ENCODE measurements at places on chromosomes 3 and 15. TPM values are rescaled to one million over a fixed set of nuclear protein-coding genes. Genes with fewer than 3 reads are reported as not detected.

The SCG3 gene
- not detected for total RNA-seq

The DNAJC17 gene
- total RNA-seq: 27.7 TPM

The RETNLB gene
- total RNA-seq: not detected

The CSTA gene
- 1.3 TPM for total RNA-seq

GRCh38 chr3:197234947-197235914 lies 63.2 kb downstream of the DLG1 start:
- DNase-seq: no peak

GRCh38 chr3:114332342-114333179 lies 38.7 kb downstream of the TIGIT start:
- no peak for DNase-seq

DNA sequence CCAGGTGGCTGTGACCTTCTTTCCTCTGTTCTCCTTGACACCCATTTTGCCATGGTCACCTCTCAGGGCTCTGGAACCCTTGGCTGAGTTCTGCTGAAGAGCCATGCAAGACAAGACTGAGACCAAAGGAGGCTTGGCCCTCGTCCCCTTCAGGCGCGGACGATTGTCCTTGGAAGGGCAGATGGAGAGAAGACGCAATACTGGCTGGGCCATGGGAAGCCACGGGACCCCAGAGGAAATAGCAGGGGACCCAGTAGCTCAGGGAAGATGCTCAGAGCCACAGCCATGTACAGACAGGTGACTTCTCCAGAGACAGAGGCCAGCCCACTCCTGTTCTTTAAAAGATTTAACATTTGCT lies 125.6 kb downstream of the SMAD6 start:
- DNase-seq: no peak

- no peak for DNase-seq
Measured at GRCh38 chr3:114114719-114115118, 58.2 kb downstream of the QTRT2 start.

GRCh38 chr3:193014902-193015301 lies 97.2 kb upstream of the MB21D2 start:
- DNase-seq: no peak

- no peak for DNase-seq
Measured at GRCh38 chr15:42027521-42027920, 6.7 kb upstream of the PLA2G4E start.

GRCh38 chr3:47536221-47536891 lies 22.8 kb upstream of the ELP6 start:
- DNase-seq: no peak

DNA sequence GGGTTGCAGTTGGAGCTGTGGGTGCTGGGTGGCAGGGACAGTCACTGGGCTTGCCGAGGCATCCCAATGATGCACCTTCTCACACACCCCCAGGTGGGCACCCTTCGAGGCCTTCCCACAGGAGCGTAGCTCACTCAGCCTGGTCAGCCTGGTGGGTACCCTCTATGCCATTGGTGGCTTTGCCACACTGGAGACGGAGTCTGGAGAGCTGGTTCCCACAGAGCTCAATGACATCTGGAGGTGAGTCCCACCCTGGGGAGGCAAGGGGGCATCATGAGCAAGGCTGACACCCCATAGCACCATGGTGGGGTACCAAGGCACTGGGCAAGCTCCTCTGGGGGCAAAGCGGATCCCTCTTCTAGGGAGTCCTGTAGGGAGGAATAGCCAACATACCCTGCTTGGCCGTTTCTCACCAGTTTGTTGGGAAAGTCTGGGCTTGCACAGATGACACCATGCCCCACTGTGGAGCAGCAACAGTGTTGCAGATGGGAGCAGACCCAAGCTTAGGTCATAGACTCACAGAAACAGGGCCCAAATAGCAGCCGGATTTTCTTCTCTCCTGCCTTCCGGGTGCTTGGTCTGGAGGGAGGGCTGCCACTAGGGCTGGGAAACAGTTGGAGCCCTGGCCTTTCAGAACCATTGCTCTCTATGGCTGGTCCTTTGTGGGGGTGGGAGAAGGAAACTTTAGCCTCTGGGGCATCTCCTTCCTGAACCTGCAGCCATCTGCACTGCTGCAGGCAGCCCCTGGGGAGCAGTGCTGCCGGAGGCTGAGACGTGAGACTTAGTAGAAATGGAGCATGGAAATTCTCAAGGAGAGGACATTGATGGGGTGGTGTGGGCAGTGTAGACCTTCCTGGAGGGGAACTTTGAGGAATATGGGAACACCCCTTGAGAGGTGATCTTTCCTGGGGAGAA lies 5.7 kb downstream of the KLHL40 start:
- DNase-seq: no peak

GRCh38 chr15:64024172-64025050 lies 21.9 kb downstream of the DAPK2 start:
- DNase-seq: no peak
